ENCODE measurements at places on chromosomes 7 and 10.

- DNase-seq, result no peak
These were observed 99.7 kb downstream of the MAPK8 start for GRCh38 chr10:48406204-48406603.

- DNase-seq, result no peak
These were observed 1.6 kb upstream of the KBTBD2 start for GRCh38 chr7:32893207-32893524.

DNA sequence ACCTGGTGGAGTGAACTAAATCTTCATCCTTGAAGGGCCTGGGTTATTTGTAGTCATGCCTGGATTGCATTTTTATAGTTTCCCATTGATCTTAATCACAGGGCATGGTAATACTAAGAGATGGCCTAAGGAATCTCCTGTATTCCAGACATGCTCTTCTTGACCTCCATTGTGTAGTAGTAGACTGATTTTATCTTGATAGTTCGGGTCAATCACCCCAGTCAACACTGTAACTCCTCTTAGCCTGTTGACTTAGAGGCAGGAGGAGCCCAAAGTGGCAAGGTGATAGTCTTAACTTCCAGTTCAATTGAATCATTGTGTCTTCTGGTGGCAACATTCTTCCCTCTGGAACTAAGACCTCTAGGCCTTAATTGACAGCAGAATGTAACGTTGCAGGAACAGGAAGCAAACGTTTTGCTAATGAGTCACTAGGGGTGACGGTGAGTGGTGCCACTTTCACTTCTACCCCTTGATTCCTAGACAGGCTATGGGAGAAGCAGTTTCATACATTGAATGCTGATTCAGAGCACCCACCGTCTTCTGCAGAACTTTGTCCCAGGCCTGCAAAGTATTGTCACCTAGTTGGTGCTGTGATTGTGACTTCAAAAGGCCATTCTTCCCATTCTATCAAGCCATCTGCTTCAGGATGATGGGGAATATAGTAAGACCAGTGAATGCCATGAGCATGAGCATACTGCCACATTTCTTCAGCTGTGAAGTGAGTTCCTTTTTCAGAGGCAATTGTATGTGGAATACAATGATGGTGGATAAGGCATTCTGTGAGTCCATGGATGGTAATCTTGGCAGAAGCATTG lies 24.0 kb upstream of the PAPSS2 start:
- no peak for DNase-seq

- DNase-seq, result no peak
These were observed 814.6 kb downstream of the LRMDA start for GRCh38 chr10:76245951-76246495.

DNA sequence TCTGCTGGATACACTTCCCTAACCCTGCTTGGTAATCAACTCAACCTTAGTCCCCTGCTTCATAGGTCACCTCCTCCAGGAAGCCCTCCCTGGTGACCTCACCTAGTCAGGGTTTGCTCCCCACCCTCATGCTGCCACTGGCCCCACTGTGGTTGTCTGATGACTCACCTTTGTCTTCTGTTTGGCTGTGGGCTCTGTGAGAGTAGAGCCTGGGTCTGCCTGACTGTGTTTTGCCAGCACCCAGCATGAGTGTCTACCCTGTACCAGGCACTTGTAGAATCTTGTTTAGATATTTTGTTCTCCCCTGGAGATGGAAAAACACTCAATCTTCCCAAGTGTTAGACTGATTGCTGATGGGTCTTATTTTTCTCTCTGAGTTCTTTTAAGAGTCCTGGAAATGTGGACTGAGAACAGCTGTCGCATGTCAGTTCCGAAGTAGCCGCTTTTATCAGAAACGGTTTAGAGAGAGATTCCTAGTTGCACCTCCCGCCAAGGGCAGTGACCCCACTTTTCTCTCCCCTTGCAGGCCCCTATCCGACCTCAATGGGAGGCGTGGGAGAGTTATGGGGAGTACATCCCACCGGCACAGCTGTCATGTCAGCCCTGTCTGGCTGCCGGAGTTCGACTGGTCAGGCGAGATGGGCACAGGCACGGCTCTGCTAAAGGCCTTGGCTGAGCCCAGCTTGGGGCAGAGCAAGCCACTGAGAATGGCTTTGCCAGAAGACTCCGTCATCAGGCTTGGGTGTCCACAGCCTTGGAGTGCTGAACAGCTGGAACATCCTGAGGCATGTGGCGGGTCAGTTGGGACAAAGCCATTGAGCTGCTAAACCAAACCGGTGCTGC lies 134.3 kb downstream of the GRK5 start:
- no peak for DNase-seq

DNA sequence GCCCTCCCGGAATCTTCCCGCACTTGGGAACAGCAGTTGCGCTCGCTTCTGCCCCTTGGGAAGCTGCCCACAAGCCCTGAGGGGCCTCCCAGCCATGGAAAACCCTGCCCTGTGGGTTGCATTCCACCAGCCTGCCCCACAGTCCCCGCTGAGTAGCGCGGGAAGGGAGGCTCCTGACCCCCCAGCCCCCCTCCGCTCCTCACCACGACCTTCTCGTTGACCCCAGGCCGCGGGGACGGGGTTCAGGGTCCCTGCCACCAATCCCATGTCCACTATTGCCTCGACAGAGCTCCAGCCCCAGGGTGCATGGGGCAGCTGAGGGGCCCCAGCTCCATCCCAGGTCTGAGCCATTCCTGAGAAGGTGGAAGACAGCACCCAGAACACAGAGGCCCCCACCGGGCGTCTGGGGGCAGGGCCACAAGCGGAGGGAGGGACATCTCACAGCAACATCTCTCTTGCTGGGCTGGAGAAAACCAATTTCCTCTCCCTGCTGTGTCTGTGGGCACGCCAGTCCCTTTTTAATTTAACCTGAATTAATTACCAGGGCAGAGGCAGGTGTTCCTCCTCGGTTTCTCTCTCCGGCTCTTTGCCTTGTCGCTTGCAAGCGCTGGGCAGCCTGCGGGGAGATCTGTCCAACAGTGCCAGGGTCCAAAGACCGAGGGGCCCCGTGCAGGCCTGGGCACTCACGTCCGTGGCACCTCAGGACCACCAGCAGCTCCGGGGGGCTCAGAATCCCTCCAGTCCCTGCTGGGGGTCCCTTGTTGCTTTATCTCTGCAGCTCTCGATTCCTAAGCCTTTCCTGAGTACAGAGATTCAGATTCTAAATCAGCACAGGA lies 57.9 kb downstream of the FOXL3 start:
- peak; percentile 48 for DNase-seq
